ENCODE measurements at places on chromosomes 4 and X.

DNA sequence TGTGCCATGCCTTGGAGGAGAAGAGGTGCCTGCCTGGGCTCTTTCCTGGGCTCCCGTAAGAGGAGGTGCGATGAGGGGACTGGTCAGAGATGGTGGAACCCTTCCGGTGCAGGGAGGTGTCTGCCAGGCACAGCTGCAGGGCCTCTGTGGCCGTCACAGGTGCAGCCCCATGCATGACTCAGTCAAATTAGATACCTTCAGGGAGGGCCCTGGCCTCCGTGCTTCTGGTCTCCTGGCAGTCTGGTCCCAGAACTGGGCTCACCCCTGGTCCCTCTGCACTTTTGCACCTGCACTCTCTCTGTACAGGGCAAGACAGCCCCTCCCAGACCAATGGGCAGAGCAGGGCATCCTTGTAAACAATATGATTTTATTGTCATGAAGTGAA is 49.9 kb upstream of the LRPAP1 start:
- DNase-seq = no peak

DNA sequence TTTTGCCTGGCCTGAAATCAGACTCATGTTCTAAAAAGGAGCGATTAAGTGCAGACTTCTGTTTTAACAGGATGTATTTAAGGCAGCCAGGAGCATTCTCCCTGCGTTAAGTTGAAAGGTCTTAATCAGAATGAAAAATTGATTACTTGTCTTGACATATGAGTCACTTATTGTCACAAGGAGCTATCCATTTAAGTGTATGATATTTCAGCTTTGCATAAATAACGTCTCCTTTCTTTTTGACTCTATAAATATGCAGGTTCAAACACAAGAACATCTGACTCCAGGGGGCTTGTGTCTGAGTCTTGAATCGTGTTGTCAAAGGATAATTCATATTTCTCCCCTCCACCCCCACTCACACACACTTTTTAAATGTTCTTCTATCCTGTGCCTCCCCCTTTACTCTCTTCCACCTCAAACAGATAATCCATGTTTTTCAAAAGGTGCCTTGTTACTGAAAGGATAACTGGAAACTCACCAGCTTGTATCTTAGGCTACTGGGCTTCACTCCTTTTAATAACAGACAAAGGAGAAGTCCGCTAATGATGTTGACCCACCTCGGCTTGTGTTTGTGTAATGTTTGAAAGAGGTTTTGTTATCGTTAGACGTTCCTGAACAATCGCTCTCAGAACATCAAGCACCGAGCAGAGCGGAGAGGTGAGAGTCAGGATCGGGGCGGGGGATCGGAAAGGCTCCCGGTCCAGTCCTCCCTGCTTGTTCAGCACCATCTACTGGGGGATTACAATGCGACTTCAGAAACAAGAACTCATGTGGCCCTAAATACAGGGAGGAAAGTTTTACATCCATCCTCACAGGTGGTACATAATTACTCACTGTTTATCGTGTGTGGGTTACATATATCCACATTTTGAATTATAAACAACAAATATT is 107.5 kb upstream of the RPL34 start:
- peak; percentile 43 for DNase-seq

- DNase-seq = no peak
Measured at GRCh38 chr4:13543839-13544605, at the start of gene NKX3-2. TSS of gene NKX3-2 (minus strand) at chr4:13544508. CDS start at chr4:13544414, 94 bp downstream.

GRCh38 chr4:105990933-105991332 is 95.7 kb downstream of the NPNT start:
- peak; percentile 65 for DNase-seq

- DNase-seq = no peak
Measured at GRCh38 chr4:7107166-7107905, 39.5 kb upstream of the GRPEL1 start.

DNA sequence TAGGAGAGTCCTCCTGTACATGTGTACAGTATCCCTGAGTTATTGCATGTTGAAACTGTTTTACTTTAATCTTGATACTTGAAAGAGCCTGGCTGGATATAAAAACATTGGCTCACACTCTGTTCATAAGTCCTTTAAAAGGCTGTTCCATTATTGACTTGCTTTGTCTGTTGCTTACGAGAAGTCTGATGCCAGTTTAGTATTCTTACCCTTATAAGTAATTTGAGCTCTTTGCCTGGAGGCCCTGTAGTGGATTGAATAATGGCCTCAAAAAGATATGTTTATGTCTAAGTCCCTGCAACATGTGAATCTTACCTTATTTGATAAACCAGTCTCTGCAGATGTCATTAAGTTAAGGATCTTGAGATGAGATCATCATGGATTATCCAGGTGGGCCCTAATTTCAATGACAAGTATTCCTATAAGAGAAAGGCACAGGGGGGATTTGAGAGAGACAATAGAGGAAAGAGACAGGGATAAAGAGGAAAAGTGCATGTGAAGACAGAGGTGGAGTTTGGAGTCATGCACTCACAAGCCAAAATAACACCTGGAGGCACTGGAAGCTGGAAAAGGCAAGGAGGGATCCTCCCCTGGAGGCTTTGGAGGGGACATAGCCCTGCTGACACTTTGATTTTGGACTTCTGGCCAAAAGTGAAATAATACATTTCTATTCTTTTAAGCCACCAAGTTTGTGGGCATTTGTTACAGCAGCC is 98.1 kb downstream of the IRF2 start:
- no peak for DNase-seq

DNA sequence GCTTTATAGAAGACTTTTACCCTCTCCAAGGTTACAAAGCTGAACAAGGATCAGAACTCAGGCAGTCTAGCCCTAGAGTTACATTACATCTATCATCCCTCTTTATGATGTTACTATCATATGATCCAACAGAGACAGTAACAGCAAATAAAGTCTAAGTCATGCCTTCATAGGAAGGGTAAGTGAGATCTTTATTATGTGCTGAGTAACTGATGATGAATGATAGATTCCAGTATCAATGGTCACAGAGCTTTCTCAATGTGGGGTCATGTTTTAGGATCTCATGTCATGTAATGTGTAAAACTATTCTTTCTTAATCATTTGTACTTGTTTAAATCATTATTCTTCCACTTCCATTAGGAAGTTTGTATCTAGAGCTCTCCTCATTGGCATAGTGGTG is 22.8 kb downstream of the ELOVL6 start:
- DNase-seq = no peak

DNA sequence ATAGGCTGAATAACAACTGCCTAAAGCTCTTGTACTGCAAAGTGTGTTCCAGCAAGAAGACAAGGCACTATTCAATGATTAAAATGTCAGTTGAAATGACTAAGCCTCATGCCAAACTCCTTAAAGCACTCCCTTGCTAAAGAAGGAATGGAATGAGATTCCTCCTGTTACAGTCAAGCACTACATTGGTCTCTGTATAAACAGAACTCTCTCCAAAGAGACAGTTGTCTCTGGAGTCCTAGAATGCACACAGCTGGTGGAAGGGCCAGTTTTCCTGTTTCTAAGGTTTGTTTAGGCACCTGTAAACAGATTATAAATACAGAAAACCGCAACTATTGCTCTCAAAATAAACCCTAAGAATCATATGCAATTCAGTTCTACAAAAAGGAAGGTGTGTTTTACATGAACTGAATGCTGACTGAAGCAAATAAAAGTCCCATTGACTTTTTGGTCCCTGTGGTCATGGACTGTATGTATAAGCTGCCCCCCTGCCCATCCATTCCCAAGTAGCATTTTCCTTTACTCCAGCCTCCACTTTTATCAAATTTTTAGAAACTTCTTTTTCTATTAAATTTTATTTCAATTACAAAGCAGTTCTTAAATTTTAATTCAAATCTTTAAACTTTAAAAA is 47.0 kb downstream of the FAT1 start:
- peak; percentile 72 for DNase-seq

DNA sequence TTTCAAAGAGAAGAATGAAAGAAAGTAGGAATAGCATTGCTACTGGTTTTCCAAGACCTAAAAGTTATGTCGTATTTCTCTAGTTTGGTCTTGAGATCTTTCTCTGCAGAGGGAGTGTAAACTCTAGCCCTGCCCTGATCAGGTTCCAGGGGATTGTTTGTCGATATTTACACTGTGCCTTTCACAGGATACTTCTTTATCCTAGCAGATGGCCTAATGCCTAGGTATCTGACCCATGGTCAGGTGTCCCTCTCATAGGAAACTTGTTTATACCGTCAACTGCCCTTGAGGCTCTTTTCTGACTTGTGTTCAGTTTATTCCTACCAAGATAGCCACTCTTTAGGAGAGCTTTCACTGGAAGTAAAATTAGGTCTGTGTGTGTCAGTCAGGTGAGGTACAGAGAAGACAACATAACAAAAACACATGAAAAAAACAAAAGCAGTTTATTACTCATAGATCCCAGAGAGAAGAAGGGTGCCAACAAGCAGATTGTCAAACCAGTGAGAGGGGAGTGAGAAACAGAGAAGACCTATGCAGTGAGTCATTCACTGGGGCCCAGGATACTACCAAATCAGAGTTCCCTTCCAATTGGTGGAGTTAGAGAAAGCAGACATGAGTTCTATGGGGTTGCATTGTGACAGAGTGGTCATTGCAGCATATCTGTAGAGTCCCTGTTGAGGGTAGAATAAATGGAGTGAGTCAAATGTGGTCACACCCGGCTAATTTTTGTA is 40.6 kb upstream of the THOC2 start:
- no peak for DNase-seq

DNA sequence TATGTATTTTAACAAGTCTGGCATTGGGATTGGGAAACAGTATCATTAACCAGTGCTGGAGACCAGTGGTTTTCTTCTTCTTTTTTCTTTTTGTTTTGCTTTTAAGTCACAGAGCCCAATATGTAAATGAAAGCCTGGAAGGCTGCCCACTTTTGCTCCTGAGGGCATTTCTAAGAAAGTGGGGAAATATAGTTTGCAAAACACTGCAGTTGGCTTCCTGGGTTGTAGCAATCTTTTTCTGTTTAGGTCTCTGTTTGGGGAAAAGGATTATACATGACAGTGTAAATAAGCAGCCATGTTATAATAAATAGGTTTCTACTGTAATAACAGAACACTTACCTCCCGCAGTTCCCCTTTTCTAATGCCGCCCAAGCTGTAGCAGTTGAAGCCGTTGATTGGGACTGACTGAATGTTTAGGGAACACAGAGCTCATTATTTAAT is 105.5 kb downstream of the TMEM164 start:
- DNase-seq = peak; percentile 12

DNA sequence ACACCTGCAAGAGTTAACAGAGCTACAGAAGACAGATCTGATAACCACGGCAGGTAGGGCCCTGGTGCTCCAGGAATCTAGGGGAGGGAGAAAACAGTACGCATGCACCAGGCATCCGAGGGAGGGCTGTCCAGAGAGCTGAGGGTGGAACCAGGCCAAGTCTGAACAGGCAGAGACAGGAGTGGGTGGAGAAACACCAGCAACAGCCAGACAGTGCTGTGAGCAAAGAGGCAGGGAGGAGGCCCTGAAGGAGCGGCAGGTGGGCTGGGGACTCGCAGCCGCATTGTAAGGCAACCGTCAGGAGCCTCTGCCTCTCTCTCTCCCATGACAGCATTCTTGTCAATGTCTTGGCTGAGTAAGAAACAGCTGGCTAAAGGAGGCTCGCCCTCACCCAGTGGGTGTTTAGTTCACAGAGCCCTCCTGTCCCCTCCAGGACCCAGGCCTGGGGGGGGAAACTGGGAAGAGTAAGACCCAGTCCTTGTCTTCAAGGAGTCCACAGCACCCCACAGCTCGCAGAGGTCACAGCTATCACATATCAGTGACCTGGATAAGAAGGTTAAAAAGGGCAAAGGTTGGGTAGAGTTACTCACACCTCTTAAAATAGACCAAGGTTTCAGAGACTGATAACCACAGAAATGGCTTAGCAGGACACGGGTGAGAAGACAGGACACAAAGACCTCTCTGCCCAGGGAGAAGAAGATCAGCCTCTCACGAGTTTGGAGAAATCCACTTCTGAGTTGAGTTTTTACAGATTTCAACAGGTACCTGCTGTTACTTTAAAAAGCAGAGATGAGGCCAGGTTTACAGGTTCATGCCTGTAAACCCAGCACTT is 10.5 kb downstream of the ACSL1 start:
- peak; percentile 80 for DNase-seq

DNA sequence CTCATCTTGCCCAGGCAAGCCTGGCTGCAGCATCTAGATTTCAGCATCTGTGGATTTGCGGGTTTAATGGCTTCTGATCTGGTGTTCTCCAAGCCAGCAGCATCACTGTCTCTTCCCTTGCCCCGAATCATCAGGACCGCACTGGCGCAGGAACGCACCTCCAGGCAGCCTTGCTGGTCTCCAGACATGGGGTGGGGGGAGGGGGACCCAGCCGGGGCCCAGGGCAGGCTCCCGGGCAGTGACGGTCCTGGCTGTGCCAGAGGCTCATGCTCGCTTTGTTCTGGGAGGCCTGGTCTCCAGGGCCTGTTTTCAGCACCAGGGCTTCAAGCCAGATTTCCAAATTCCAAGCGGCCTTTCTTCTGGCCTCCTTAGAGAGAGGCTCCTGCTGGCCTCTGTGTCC is 4.9 kb downstream of the CFAP99 start:
- no peak for DNase-seq

GRCh38 chrX:129640737-129641136 is 14.0 kb downstream of the APLN start:
- no peak for DNase-seq

- no peak for DNase-seq
Measured at GRCh38 chr4:95507147-95507546, 41.6 kb downstream of the UNC5C start.

- no peak for DNase-seq
Measured at GRCh38 chr4:948936-949300, 16.7 kb downstream of the TMEM175 start.

- peak; percentile 43 for DNase-seq
Measured at GRCh38 chrX:18855919-18856644, 127.8 kb downstream of the PHKA2 start.

DNA sequence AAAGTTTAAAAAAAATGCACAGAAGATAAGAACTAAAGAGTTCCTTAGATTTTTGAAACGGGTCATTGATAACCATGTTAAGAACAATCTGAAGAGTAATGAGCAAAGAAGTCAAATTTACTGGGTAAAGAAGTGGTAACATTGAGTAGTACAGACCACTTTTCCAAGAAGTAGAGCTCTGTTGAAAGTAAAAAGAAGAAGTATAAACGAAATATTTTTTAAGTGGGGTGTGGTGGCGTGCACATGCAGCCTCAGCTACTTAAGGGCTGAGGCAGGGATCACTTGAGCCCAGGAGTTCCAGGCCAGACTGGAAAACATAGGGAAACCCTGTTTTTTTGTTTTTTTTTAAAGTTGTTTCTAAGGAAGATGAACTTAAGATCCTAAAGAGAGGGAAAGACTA is 68.5 kb downstream of the UBA6 start:
- DNase-seq = no peak

- DNase-seq = peak; percentile 76
Measured at GRCh38 chr4:156931267-156931666, 40.3 kb downstream of the PDGFC start.

DNA sequence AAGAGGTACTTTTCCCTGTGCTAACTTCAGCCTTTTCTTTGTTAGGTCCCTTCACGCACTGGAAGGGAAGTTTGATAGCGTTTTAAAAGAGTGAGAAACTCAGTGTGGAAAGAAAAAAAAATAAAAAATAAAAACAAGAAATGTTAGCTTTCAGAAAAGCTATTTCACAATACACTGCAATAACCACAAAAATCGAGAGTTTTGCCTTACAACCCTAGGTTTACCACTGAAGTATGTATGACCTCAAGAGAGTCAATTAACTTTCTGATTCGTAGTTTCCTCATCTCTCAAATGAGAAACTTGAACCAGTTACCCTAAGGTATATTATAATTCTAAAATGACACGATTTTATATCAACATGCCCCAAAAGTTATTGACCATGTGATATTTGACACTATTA is 93.9 kb upstream of the JADE1 start:
- no peak for DNase-seq

- DNase-seq = no peak
Measured at GRCh38 chr4:156865451-156865850, 106.1 kb downstream of the PDGFC start.
